ENCODE measurements at places on chromosomes 6 and 20.

DNA sequence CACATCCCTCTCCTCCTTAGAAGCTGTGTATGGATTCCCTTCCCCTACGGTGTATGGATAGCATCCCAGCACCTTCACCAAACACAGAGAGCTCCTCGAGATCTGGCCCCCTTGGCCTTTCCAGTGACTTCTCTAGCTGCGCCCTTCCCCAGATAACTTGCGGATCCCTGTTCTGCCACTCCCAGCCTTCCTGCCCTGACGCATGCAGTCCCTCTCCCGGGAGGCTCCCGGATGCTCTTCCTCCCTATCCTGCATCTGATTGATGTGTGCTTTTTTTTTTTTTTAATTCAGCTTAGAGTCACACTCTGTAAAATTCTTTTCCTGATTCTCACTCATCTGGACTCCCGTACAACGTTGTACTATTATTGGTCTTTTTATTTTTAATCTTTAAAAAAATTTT is 44.8 kb downstream of the GCNT2 start:
- DNase-seq, result no peak

- DNase-seq, result no peak
These were observed 53.0 kb downstream of the TNFAIP3 start for GRCh38 chr6:137919837-137920730.

- DNase-seq, result no peak
These were observed 165.2 kb downstream of the DLL1 start for GRCh38 chr6:170125456-170126300.

GRCh38 chr6:96948631-96949030 is 24.1 kb downstream of the KLHL32 start:
- DNase-seq, result no peak

DNA sequence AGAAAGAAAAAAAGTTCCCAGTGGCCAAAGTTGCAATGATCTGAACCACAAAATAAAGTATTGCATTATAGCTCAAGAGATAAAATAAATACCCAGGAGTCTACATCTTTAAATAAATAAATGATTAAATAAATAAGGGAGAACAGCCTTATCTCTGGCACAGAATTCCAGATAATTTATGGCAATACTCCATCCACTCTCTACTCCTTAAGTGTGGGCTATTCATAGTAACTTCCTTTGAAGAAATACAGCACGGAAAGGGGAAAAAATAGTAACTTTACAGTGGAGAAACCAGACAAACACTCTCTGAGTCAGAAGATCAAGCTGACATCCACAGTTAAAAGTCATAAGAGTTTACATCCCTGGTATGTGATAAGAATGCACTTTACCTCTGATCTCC is 11.6 kb downstream of the AURKA start:
- no peak for DNase-seq

- DNase-seq, result no peak
These were observed 47.1 kb upstream of the TBC1D7 start for GRCh38 chr6:13375360-13375878.

Measured in NCI-H1417 (cell line).